ENCODE measurements at places on chromosomes 5 and 9.

- DNase-seq: no peak
Observed at GRCh38 chr5:99587983-99588382, 659.2 kb upstream of the CHD1 start.

DNA sequence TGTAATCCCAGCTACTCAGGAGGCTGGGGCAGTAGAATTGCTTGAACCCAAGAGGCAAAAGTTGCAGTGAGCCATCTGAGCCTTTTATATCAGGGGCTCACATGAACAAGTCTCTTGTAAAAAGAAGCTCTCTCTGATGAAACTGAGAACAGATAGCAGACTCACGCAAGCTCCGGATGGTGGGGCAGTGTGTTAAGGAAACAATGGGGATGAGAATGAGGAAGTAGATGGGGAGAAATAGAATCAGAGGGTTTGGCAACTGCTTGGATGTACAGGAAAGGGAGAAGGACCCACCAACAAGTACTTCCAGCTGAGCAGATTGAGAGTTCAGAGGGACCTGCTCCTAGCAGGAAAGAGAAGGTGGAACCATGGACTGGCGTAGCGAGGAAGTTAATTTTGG is 18.6 kb downstream of the TMEM252 start:
- DNase-seq: no peak

GRCh38 chr5:165497707-165498106 is 1992.3 kb downstream of the MAT2B start:
- no peak for DNase-seq

DNA sequence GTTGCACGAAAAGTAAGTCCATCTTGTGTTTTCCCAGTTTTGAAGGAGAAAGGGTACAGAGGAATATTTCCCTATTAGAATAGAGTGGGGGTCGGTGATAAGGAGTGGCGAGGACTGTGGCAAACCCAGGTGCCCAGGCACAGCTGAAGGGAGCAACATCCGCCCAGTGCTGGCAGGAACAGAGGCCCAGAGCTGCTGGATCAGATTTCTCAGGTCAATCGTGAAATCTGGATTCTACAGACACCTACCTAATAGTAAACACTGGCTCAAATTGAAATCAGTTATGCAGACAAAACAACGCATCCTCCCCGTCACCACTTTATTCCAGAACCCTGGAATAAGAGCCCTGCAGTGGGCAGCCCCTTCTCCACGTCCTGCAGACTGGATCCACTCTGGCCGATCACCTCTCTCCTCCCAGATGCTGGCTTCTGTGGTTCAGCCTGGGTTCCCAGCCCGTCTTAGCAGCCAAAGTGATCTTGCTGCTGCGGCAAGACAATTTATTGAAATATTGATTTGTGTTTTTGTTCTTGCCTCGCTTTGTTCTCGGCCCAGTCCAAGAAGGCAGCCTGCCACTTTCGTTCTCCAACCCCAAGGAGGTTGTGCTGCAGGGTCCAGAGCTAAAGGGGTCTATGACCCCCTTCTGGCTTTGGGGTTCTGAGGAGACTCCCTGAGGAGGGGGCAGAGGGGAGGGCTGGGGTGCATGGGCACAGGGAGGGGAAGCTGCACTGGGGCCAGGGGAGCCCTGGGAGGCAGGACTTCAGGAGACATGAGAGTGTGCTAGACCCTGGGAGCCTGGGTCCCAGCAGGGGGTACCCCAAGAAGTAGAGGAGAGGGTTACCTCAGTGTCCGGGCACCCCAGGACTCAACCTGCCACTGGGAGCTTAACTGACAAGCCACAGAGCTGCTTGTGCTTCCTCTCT is 103.3 kb downstream of the ZNF354C start:
- no peak for DNase-seq

GRCh38 chr9:91660521-91660920 is 236.9 kb upstream of the NFIL3 start:
- no peak for DNase-seq

DNA sequence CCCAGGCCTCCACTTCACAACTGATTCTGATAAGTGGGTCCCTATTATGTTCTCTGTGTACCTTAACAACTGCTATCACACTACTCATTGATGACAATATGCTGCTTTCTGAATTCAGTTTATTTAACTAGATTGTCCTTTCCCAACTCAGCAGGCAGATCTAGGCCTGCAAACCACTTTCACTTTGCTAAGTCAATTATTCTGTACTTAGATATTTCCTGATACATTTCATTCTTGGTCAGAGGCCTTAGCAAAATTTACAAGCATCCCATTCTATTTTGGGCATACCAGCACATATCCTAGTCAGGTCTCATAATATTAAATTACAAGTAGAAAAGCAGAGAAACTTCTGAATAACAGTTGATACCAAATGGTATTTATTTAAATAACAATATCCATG is 235.7 kb upstream of the HAPLN1 start:
- no peak for DNase-seq

GRCh38 chr9:14277244-14277643 is 36.7 kb downstream of the NFIB start:
- DNase-seq: no peak

DNA sequence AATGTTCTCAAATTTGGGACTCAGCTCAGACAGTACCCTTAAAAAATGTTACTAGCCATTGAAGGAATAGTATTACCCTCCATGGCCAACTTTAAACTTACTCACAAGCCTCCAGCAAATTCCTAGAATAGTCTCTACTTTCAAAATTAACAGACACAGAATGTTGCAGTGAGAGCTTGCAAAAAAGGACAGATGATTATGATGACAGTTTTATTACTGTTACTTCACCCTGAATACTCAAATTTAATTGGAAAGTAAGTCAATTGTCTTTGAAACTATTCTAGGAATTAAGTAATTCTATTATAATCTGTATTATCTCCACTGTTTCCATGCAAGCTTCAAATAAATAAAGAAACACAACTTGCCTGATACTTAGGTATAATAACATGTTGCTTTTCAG is 288.3 kb downstream of the SLF1 start:
- DNase-seq: no peak

Measured in AG04450 (cell line).